ENCODE measurements at places on chromosomes 6 and 20.

- no peak for DNase-seq
These were observed 310.7 kb downstream of the CD83 start for GRCh38 chr6:14428269-14428668.

- DNase-seq: peak; percentile 18
These were observed 544 bp upstream of the STK38 start for GRCh38 chr6:36547646-36548400.

DNA sequence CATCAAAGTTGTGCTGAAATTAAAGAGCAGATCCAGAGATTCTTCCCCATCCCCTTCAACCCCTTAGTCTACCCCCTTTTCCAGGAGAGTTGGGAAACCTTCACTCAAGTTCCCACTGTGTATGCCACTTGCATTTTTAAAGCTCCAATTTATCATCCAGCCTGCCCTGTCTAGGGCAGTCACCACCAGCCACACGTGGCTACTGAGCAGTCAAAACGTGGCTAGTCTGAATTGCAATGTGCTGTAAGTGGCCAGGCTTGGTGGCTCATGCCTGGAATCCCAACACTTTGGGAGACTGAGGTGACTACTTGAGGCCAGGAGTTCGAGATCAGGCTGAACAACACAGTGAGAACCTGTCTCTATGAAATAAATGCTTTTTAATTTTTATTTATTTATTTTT, 34.9 kb downstream of the ERGIC3 start:
- DNase-seq: no peak

GRCh38 chr20:59393142-59393541, 92.7 kb downstream of the EDN3 start:
- DNase-seq: no peak

- DNase-seq: no peak
These were observed 398.4 kb upstream of the ID4 start for GRCh38 chr6:19438566-19439353.

All from lung (tissue), 17 donors.